Activated T-cell treated with anti-CD3 and anti-CD28 coated beads, Interleukin-2, amount 50 U/mL, for 72 hours (primary cell): ENCODE measurements at places on chromosomes 16 and 17. TPM values are rescaled to one million over a fixed set of nuclear protein-coding genes. Genes with fewer than 3 reads are reported as not detected.

DNA sequence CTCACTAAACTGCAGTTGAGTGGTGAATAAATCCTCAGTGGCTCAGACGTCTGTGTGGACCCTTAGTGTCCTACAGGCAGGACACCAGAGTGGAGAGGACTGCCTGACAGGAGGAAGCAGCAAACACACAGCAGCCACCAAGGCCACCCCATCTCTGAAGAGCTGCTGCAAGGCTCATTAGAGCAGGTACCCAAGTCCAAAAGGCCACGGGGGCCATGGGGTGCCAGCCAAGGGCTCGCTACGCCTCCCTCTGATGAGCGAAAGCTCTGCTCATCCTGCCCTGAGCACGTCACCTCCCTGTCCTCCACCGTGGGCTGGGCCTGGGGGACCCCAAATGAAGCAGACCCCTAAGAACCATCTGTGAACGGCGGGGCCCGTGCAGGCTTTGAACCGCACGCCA is 70.1 kb upstream of the DOC2B start:
- no peak for DNase-seq

DNA sequence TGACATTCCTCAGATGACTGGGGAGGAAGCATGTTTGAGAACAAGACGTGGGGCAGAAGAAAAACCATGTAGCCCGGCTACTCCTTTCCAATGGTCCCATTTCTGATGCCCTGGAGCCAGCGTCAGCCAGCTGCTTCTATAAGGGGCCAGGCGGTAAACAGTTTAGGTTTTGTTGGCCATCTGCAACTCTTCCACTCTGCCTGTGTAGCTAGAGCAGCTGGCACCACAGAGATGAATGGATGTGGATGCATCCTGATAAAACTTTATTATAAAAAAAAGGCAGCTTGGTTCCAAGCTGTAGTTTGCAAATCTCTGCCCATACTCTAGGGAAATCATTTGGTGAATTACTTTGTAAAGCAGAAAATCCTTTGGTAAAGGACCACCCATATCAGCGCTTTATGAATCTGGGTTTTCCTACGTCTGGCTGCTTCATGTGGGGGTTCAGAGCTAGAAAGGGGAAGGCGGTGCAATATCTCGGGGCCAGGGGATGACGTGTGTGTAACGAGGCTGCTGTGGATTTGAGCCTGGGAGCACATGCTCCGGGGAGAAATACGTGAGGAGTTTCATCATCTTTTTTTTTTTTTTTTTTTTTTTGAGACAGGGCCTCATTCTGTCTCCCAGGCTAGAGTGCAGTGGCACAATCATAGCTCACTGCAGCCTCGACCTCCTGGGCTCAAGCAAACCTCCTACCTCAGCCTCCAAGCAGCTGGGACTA is 3.4 kb upstream of the SRL start:
- DNase-seq, result no peak

DNA sequence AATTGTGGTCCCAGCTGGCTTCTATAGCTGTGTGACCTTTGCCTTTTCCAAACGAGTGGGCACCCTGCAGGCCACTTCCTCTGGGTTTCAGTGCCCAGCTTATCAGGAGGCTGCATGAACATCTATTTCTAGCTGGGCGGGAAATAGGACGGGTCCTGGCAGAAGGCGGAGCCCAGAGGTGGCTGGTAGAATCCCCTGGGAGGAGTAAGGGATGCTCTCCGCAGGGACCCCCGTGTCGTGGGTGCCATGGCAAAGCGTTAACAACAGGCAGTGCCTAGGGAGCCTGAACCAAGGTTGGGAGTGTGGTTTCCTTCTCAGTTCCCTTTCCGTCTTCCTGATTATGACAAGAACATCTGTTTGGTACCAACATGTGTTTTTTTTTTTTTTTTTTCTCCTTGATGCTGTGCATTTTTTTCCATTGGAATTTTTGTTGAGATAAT is 58.2 kb downstream of the PLCG2 start:
- DNase-seq, result no peak

GRCh38 chr17:33615861-33616260 is 322.8 kb upstream of the ASIC2 start:
- no peak for DNase-seq

- no peak for DNase-seq
Observed at GRCh38 chr16:65271996-65272395, 150.1 kb upstream of the CDH11 start.

GRCh38 chr17:81049372-81049911 is 14.5 kb downstream of the BAIAP2 start:
- DNase-seq, result no peak

- no peak for DNase-seq
Observed at GRCh38 chr16:74747-75334, 2.4 kb upstream of the RHBDF1 start.

DNA sequence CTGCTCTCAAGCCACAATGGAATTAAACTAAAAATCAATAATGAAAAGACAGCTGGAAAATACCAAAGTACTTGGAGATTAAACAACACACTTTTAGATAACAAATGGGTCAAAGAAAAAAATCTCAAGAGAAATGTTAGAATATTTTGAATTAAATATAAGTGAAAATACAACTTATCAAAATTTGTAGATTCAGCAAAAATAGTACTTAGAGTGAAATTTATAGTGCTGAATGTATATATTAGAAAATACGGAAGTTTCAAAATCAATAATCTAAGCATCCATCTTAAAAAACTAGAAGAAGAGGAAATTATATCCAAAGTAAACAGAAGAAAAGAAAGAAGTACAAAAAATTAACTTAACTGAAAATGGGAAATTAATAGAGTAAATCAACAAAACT is 179.2 kb upstream of the CDH11 start:
- DNase-seq, result no peak

GRCh38 chr17:17096438-17097178 is 54.4 kb downstream of the MPRIP start:
- DNase-seq, result no peak

DNA sequence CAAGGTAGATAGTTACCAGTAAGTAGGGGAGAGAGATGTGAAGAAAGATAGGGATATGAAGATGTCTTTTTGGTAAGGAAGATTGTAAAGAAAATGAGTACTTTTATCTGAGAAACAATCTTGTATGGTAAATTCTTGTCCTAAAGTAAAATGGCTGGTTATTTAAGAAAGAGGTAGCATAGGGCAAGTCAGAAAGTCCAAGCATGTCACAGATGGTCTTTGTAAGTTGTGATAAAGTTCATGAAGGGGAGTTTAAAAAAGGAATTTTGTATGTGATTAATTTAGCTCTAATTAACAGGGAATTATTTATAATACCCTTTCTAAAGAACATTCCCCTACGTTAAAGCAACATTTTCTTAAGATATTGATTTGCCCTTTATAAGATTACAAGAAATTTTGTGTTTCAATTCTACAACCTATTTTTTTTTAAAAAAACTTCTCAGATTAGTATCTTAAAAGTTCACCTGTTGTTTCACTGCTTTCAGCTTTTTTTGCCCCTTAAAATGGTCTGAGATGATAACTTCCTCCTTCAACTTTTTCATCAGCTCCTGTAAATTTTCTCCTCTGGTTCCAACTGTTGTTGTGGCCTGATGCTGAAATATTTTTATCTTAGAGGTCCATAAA is 16.2 kb upstream of the CPHXL start:
- DNase-seq, result no peak

DNA sequence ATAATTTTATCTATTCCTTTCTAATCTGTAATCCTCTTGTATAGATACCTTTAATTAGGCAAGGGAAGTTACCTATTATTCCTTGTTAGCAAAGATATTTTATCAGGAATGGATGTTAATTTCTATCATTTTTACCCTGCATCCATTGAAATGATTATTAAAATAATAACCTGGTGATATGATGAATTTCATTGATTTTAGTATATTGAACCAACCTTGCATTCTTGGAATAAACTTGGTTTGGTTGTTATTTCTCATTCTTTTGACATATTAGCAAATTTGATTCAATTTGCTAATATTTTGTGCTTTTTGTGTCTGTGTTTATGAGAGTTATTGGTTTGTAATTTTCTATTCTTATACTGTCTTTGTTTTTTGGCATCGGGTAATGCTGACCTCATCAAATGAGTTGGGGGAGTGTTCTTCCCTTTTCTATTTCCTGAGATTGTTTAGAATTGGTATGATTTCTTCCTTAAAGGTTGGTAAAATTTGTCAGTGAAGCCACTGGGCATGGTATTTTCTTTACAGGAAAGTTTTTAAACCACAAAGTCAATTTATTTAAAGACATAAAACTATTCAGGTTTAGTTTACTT is 250.4 kb upstream of the PMFBP1 start:
- DNase-seq, result no peak

GRCh38 chr17:80349151-80349651 is 65.8 kb upstream of the ENDOV start:
- DNase-seq, result no peak

The CEMP1 gene
- not detected for total RNA-seq

The AOC2 gene
- total RNA-seq, result 8.8 TPM

The ABCC3 gene
- not detected for total RNA-seq

The KRT14 gene
- not detected for total RNA-seq

The CBLN1 gene
- not detected for total RNA-seq

The KCTD19 gene
- 7.9 TPM for total RNA-seq
